ENCODE measurements at places on chromosomes 1 and 21.

DNA sequence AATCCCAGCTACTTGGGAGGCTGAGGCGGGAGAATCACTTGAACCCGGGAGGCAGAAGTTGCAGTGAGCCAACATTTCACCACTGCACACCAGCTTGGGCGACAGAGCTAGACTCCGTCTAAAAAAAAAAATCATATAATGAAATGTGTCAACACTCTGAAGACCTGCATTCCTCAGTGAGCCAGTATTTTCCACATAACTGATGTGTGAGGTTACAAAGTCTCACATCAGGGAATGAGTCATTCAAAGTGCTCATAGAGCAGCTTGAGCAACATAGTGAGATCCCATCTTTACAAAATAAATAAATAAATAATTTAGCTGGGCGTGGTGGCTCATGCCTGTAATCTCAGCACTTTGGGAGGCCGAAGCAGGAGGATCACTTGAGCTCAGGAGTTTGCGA lies 65.5 kb downstream of the CASZ1 start:
- peak; percentile 21 for DNase-seq

DNA sequence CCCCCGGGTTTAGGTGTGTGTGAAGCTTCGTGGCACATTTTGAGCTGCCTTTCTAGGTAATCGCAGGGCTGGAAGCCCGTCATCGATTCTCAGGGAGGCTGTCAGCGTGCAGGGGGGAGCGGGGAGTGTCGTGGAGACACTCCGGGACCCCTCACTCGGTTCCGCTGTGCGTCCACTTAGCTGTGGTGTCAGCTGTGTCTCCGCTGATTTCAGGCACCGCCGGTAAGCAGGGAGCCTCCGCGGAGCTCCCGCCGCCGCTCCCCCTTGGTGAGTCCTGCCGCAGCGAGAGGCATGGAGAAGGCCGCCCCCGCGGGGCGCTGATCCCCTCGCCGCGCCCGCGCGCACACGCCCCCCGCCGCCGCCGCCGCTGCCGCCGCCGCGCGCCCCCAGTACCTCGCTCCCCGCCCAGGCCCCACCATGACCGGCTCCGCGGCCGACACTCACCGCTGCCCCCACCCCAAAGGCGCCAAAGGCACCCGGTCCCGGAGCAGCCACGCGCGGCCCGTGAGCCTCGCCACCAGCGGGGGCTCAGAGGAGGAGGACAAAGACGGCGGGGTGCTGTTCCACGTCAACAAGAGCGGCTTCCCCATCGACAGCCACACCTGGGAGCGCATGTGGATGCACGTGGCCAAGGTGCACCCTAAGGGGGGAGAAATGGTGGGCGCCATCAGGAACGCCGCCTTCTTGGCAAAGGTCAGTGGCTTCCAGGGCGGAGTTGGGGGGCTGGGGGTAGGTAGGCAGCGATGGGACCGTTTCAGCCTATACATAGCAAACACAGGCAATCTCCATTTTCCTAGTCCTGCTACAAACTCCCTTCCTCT lies 995 bp downstream of the VASH2 start:
- DNase-seq, result no peak

- no peak for DNase-seq
These were observed 111.9 kb upstream of the C21orf91 start for GRCh38 chr21:17931080-17931479.

GRCh38 chr1:81760477-81761097 lies 40.1 kb upstream of the ADGRL2 start:
- DNase-seq, result no peak

GRCh38 chr1:222656391-222657155 lies 38.7 kb downstream of the MIA3 start:
- no peak for DNase-seq

- no peak for DNase-seq
These were observed 847 bp upstream of the RORC start for GRCh38 chr1:151832318-151832980.

GRCh38 chr1:56387071-56387740 lies 192.2 kb downstream of the PLPP3 start:
- no peak for DNase-seq

- DNase-seq, result no peak
These were observed 177.3 kb upstream of the ETV3 start for GRCh38 chr1:157315544-157315943.

DNA sequence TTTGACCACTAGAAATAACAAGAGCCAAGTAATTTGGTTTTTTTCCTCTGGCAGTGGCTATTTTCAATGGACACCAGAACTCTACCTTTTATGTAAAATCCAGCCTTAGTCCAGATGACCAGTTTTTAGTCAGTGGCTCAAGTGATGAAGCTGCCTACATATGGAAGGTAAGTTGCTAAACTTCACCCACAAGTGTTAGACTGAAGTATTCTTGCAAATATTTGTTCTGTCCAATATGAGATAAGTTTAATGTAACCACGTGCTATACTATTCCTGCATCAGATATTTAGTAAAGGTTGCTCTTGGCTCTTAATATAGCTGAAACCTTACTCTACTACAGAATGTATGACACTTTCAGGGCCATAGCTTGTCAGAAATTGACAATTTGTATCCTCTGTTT lies 36.5 kb downstream of the DTL start:
- DNase-seq, result no peak

DNA sequence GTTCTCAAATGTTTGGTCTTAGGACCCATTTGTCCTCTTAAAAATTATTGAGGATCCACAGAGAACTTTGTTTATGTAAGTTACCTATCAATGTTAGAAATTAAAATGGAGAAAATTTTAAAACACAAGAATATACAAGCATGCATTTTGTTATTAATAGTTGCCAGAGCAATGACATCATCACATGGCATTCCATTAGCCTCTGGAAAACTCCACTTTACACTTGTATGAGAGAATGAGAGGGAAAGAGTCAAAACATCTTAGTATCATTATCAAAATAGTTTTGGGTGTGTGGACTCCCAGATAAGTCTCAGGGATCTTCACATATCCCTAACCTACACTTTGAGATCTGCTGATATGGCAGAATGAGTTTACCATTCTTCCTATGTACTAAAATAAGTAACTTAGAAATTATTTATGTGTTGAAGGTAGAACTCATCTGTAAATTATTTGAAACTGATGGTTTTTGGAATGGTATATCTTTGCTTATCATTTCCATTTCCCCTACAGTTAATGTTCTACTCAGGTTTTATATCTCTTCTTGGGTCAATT lies 48.8 kb downstream of the RNF220 start:
- DNase-seq, result no peak

- DNase-seq, result no peak
These were observed 31.4 kb upstream of the CD84 start for GRCh38 chr1:160610569-160611242.

DNA sequence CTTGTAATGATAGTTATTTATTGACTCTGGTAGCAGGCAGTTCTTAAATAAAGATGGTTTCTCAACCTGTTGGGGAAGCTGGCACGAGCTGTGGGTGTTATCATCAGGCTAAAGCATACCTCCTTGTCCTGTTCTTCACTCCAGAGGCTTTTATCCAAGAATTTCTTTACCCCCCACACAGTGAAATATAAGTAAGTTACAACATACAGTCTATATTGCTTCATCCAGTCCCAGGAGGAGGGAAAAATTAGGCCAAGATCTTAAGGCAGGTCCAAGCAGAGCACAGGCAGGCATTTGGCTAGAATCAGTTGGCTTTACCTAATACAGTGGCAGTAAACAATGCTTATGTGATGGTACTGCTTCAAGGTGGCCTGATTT lies 6.3 kb downstream of the TMEM81 start:
- DNase-seq, result no peak

GRCh38 chr1:16458831-16459230 lies 18.3 kb downstream of the NECAP2 start:
- DNase-seq, result no peak

DNA sequence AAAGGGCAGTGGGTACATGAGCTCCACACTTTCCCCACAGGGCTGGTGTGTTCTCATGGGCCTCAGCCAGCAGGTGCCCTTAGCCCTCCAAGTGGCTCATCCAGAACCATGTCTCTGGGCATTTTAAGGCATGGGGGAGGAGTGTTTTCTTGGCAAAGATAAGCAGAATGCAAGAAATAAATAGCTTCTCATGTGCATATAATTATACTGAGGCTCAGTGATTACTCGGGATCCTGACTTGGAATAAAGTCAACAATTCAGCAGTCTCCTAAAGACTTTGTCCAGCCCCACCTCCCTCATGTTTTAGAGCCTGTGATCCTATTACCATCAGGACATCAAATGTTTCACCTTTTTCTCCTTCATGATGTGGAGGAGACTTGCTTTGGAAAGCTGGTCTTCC lies 92.7 kb upstream of the COG2 start:
- DNase-seq, result no peak

GRCh38 chr1:225466848-225467192 lies 39.0 kb upstream of the LBR start:
- DNase-seq, result no peak

DNA sequence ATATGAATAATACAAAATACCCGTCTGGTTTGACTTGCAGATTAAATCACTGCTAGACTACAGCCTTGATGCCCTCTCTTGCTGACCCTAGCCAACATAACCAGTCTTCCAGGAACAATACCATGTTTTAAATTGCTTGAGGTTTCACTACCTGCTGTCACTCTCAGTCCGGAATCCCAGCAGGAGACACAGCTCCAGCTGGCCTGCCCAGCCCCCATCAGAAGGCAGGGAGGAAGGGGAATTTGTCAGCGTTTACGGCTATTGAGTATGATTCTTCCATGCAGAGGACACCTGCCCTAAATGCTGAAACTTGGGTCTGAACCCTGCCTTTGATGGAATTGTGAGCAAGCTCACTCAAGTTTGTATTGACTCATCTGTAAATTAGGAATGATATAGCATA lies 33.0 kb downstream of the ZNF496 start:
- no peak for DNase-seq

DNA sequence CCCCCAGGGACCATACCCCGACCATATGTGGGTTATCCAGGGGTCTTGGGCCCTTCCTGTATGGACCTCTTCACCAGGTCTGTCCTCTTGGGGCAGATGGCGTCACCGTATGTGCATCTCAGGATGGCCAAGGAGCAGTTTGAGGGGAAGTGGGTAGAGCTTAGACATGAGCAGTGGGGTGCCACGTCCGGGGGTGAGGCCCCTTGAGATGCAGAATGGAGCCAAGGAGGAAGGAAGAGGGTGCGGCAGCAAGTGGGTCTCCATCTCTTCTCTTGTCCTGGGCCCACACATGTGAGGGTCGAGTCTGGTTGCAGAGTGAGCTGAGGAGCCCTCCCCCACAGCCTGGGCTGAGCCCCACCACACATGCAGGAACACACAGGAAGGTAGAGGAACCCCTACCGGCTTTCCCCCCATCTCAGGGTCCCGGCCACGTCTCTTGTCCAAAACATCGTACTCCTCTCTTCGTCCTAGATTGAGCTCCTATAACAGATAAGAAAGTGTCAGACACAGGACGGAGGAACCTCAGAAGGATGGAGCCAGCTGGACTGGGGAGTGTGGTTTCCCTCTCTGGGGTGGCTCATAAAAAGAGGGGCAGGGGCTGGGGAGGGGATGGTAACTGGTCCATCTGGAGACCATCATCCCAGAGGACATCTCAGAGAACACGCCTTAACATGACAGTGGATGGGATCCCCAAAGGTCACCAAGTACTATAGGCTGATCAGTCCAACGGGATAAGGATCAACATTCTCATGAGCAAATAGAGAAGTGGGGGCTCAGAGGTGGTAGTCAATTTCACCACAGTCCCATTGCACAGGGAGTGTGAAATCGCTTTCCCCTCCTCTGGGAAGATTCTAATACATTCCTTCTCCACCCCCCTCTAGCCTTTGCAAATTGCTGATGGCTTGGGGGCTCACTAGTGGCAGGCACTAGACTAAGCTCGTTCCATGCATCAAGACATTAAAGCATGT lies 79.9 kb downstream of the CD247 start:
- DNase-seq, result no peak

GRCh38 chr1:147612366-147612765 lies 58.0 kb downstream of the ACP6 start:
- DNase-seq, result no peak

GRCh38 chr1:113190078-113190477 lies 117.1 kb downstream of the LRIG2 start:
- no peak for DNase-seq

DNA sequence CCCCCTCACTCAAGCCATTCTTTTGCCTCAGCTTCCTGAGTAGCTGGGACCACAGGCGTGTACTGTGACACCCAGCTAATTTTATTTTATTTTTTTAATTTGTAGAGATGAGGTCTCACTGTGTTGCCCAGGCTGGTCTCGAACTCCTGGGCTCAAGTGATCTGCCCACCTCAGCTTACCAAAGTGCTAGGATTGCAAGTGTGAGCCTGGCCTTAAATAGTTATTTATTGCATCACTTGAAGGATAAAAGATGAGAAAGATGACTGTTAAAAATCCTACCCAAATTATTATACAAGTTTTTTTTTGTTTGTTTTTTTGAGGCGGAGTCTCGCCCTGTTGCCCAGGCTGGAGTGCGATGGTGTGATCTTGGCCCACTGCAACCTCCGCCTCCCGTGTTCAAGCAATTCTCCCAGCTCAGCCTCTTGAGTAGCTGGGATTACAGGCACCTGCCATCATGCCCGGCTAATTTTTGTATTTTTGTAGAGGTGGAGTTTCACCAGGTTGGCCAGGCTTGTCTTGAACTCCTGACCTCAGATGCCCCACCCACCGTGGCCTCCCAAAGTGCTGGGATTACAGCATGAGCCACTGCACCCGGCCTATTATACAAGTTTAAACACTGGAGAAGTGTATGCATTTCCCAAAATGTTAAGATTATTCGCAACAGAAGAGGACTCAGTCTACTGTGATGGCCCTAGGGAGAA lies 2.3 kb downstream of the UTP11 start:
- DNase-seq, result no peak

DNA sequence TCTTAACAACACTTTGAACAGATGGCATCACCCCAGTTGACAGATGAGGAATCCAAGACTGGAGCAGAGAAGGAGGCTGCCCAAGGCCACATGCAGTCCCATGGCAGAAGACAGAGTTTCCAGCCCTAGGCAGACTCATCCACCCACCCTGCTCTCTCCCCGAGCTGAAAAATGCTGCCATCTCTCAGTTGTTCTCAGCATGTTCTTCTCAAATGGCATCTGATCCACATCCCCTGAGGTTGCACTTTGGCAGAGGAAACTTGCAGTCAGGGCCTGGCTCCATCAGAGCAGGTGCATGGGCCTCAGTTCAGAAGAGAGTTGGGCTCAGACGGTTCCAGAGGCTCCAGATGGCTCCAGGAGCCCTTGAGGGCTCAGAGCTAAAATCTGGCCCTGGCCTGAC lies 709.4 kb downstream of the MATN1 start:
- DNase-seq, result no peak

DNA sequence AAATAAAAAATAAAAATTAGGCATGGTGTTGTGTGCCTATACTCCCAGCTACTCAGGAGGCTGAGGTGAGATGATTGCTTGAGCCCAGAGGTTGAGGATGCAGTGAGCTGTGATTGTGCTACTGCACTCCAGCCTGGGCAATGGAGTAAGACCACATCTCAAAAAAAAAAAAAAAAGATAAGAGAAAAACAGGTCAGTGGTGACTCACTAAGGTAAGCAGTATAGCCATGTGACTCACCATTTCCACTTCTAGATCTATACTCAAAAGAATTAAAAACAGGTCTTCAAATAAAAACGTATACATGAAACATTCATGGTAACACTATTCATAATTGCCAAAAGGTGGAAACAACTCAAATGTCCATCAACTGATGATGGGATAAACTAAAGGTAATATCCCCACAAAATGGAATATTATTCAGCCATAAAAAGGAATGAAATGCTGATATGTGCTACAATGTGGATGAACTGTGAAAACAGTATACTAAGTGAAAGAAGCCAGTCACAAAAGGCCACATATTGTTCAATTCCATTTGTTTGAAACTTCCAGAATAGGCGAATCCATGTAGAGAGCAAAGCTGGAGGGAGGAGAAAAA lies 75.1 kb downstream of the ZNF281 start:
- no peak for DNase-seq

Data from SW 1271 (cell line).